Activated CD4-positive, alpha-beta T cell treated with anti-CD3 and anti-CD28 coated beads for 36 hours (primary cell): ENCODE measurements at places on chromosomes 13 and 19. TPM values are rescaled to one million over a fixed set of nuclear protein-coding genes. Genes with fewer than 3 reads are reported as not detected.

PIK3R2 gene
- total RNA-seq = 18.9 TPM

ZNF546 gene
- 6.3 TPM for total RNA-seq

DNA sequence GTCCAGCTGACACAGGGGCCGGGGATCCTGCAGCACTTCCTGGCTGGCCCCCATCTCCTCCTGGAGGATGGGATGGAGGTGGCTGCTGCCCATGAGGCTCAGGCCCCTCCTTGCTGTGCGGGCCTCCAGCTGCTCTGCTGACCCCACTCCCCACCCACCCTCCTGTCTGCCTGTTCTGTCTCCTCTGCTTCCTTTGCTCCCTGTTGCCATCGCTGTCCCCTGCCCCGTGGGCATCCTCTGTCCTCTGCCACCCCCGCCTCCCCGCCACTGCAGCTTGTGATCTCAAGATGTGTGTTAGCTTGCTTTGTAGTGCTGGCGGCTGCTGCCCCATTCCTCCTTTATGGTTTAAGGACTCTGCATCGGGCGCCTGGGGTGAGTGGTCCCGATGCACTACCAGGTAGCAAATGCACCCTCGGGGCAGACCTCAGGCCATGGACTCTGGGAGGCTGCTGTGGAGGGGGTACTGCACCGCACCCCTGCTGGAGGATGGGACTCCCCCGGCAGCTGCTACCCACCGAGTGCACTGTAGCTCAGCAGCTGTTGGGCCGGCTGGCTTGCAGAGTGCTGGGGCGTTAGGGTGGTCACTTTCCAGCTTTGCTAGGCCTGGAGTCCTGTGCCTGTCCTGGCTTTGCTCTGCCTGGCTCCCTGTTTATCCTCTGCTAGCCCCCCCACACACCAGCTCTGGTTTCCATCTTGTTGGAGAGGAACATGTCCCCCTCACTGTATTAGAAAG, 15.8 kb upstream of the C19orf33 start:
- DNase-seq = no peak

SLC7A10 gene
- total RNA-seq = not detected

GRCh38 chr13:69389899-69390298, 717.7 kb upstream of the ATXN8OS start:
- no peak for DNase-seq

DNA sequence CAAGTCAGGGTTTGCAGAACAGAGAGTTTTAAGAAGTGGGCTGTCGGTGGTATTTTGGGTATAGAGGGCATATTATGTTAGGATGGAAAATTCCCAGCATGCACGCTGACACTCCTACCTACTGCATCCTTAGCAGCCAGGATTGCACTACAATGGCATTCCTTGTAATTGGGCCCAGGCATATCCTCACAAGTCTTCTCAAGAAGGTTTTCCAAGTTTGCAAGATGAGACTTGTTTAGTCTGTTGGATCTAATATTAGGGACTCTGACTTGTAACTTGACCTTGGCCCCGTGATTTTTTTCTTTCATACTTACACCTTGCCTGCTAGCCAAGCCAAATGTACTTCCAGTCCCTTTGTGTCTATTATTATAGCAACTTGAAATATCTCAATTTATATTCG, 335.7 kb upstream of the HTR2A start:
- no peak for DNase-seq

- DNase-seq = no peak
These were observed 4.2 kb downstream of the SHC2 start for GRCh38 chr19:456547-457110.

- DNase-seq = peak; percentile 61
These were observed 115.4 kb downstream of the ABCC4 start for GRCh38 chr13:95185851-95186250.

DNA sequence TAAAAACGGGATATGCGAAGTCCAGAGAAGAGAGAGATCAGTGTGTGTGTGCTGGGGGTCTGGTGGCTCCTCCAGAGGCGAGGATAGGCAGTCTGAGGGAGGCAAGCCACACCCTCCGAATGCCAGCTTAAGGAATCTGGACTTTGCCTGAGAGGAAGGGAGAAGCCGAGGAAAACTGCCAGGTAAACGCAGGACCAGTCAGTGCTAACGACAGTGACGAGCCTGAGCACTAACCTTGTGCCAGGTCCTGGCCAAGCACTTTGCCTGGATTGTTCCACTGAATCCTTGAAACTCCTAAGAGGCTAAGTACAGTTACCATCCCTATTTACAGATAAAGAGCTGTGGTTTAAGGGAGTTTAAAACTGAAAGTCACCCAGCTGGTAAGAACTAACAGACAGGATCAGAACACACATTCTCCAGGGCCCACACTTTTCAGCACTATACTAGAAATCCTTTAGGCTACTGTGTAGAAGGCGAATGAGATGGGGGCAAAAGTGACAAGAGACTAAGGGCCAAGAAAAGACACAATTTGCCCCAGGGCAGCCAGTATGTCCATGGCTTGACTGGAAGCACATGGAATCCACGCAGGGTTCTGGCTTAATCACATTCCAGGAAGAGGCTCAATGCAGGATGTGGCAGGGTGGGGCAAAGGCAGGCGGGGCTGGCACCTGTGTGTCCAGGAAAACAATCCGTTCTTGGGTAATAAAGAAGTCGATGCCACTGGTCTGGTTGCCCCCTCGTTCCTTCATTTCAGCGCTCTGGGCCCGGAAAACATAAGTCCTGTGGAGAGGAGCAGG, 15.1 kb downstream of the SMG9 start:
- no peak for DNase-seq

DNA sequence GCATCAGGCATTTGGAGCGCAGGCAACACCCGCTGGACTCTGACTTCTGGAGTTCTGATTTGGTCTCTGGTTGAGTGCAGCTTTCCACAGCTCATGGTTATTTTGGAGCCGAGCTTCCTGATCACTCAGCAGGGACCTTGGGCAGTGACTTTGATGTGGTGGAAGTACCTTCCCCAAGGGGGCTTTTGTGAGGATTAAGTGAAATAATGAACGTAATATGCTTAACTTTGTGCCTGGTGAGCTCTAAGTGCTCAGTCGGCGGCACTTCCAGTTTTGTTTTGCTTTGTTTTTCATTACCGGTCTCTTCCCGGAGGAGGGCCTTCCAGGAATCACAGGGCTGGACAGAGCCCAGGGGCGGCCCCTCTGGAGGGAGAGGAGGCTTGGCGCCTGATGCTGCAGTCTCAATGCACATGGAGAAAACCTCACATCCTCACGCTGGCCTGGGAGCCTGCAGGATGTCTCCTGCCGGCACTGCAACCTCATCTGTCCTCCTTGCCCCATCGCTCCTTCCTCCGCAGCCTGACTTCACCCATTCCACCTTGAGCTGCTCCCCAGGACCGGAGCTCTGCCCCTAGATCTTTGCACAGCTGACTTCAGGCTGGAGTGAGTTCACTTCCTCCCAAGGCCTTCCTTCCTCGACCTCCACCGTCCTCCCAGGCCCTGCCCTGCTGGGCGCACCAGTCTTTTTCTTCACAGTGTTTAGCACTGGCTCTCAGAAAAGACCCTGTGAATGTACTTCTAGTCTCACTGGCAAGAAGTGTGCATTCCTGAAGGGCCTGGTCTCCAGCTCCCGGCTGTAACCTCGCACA, 1.5 kb downstream of the PLEKHF1 start:
- DNase-seq = peak; percentile 56

SPACA4 gene
- total RNA-seq = not detected

- no peak for DNase-seq
These were observed 1.3 kb downstream of the CYP4F3 start for GRCh38 chr19:15641901-15642491.

DNA sequence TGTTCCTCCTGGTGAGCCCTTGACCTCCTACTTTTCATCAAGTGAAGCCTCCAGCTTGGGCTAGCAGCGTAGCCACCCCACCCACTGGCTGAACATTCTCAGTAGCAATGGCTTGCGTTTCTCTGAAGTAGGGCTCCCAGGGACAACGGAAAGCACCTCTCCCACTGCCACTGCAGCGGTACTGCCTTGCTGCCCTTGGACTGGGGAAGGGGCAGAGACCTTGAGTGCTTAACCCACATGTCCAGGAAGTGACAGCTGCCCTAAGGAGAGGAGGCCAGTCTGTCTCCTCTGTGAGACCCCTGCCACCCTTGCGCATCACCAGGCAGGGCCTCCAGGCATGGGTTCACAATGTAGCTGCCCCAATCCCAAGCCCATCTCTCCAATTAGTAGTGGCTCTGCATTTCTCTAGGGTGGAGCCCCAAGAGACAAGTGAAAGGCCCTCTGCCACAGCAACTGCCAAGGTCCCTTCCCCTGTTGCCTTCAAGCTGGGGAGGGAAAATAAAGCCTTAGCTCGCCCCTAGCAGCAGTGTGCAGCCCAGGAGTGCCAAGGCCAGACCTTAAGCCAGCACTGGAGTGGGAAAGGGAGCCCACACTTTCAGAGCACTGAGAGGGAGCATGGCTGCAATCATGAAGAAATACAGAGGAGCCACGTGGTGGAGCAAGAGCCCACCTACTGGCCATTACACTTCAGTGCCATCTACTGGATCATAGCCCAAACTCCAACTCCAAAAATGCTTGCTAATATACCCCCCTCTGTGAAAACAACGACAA, 175.9 kb upstream of the TRPC4 start:
- no peak for DNase-seq

ANGPTL4 gene
- 7.4 TPM for total RNA-seq

BEST2 gene
- total RNA-seq = not detected

- no peak for DNase-seq
These were observed 18.1 kb downstream of the SGTA start for GRCh38 chr19:2764945-2765344.

DNA sequence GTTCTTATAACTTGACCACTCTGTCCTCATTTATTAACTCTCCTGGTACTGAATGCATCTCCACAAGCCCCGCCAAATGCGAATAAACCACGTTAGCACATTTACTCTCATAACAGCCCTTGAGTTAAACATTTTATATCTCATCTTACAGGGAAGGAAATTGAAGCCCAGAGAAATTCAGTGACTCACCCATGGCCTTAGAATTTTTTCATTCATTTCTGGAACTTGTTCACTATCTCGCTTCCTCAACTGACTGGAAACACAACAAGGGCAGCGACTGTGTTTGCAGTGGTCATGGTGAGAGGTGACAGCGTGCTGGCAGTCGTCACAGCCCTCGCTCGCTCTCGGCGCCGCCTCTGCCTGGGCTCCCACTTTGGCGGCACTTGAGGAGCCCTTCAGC, 39.5 kb downstream of the SERP2 start:
- no peak for DNase-seq

- DNase-seq = no peak
These were observed 2.7 kb downstream of the ARGLU1 start for GRCh38 chr13:106565127-106565775.

DNA sequence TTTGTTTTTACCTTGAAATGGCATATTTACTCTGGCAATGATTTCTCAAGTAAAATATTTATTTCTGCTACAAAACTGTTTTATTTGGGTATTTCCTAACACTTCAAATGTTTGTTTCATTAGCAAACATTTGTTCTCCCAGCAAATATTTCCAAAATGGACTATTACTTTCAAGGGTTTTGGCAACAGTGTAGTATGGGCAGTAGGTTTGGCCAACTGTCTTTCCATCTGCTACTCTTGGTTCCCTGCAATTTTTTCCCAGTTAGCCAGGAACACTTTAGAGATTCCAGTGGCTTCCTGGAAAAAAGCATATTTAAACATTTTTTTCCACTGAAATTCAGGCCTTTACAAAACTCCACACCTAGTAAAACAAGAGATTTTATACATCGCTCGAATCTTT, 466.6 kb downstream of the SLITRK6 start:
- no peak for DNase-seq

DNA sequence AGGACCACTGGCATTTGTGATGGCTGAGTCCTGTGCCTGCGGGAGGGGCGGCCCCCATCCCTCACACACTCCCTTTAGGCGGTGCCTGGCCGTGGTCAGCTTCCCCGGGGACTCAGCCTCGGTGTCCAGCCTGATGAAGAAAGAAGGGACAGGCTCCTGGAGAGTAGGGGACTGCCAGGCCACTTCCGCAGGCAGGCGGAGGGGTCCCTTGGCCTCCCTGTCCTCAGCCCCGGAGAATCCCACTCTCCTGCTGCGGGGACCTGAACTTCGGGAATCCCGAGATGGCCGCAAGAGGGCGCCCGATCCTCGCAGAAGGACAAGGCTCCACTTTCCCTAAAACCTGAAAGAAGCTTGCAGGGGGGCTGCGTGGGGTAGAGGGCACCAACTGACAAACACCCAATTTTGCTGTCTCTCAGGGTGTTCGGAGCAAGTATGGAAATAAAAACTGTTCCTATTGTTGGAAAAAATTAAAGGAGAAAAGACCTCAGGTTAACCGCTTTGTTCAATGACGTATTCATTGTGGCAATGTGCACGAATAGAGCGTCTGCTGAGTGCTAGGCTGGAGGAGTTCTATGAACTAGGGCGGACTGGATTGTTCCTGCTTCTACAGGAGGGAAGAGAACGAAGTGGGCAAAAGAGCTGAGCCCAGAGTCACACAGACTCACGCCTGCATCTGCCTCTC, 297.3 kb downstream of the ZNF536 start:
- peak; percentile 72 for DNase-seq

SRRM5 gene
- total RNA-seq = 0.37 TPM

- no peak for DNase-seq
These were observed at the start of gene APOC4 for GRCh38 chr19:44942067-44942571. TSS of gene APOC4 (plus strand) at chr19:44942237. CDS start at chr19:44942278, 41 bp downstream.

GRCh38 chr13:102399791-102400674, 1.8 kb downstream of the FGF14 start:
- peak; percentile 38 for DNase-seq
